ENCODE measurements at places on chromosomes 7 and 10. TPM values are rescaled to one million over a fixed set of nuclear protein-coding genes. Genes with fewer than 3 reads are reported as not detected.
A peak's percentile ranks its signal among the peaks of the same experiment; 100 is the strongest.

DNA sequence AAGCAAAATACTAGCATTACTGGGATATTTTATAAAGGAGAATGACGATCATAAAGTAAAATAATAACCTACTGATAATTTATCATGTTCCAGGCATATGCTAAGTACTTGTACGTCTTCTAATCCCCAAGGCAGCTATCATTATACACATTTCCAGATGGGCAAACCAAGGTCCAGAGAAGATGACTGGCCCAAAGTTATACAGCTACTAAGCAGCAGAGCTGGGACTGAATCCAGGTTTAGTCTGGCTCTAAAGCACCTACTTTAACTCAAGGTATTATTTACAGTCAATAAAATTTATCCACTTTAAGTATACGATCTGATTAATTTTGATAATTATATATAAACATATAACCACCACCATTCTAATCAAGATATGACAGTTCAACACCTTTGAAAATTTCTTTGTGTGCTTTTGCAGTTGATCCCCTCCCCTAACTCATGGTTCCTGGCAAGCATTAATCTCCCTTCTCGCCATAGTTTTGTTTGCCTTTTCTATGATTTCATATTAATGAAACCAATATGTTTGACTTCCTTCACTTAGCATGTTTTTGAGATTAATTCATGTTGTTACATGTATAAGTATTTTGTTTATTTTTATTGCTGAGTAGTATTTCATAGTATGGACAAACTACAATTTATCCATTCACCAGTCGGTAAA, 126.7 kb downstream of the CPEB3 start:
- H3K4me1 ChIP-seq: no peaks in the 10 kb centered on the region
- H3K27me3 ChIP-seq: no peaks in the 10 kb centered on the region
- DNase-seq: no peak
- H3K36me3 ChIP-seq: no peaks in the 10 kb centered on the region
- H3K4me3 ChIP-seq: no peak overlapping the region

- no peaks in the 10 kb centered on the region for H3K36me3 ChIP-seq
- H3K27me3 ChIP-seq: no peaks in the 10 kb centered on the region
- no peak overlapping the region for H3K4me3 ChIP-seq
Observed at GRCh38 chr7:32239764-32240163, 169.6 kb upstream of the PDE1C start.

DNA sequence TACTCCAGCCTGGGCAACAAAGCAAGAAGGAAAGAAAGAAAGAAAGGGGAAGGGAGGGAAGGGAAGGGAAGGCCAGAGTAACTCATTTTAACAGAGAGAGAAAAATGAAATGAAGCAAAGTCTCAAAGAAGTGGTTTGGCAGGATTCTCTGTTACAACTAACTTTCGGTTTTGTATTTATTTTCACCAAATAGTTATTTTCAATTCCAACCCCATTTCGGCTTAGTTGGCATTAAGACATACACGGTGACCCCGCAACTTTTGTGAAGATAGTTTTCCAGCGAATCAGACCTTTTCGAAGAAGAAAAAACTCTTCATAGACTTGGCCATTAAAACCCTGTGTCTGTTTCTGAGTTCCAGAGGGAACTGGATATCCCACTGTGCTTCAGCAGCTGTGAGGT, 45.2 kb upstream of the LYZL2 start:
- no peaks in the 10 kb centered on the region for H3K36me3 ChIP-seq
- no peak for DNase-seq
- no peaks in the 10 kb centered on the region for H3K27me3 ChIP-seq
- H3K4me3 ChIP-seq: no peak overlapping the region
- H3K27ac ChIP-seq: no peak overlapping the region

DNA sequence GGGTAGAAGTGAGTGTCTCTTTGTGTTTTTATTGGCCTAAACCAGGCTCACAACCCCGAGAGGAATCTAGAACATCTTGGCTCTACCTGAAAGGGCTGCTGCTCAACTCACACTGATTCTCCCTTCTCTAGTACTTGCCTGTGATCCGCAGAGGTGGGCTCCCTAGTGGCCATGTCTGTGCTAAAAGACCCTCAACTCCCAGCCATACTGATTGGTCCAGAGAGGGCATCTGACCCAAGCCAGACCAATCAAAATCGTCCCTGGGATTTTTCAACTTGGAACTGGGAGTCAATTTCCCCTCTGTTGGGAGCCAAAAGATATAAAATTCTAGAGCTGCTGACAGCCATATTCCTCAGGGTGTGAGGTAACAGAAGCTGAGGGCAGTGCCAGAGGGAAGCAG, 55.3 kb downstream of the SH3PXD2A start:
- H3K27me3 ChIP-seq: no peaks in the 10 kb centered on the region
- H3K4me3 ChIP-seq: no peak overlapping the region
- peaks cover 15% of the 10 kb centered on the region for H3K36me3 ChIP-seq
- H3K4me1 ChIP-seq: no peaks in the 10 kb centered on the region
- DNase-seq: no peak

DNA sequence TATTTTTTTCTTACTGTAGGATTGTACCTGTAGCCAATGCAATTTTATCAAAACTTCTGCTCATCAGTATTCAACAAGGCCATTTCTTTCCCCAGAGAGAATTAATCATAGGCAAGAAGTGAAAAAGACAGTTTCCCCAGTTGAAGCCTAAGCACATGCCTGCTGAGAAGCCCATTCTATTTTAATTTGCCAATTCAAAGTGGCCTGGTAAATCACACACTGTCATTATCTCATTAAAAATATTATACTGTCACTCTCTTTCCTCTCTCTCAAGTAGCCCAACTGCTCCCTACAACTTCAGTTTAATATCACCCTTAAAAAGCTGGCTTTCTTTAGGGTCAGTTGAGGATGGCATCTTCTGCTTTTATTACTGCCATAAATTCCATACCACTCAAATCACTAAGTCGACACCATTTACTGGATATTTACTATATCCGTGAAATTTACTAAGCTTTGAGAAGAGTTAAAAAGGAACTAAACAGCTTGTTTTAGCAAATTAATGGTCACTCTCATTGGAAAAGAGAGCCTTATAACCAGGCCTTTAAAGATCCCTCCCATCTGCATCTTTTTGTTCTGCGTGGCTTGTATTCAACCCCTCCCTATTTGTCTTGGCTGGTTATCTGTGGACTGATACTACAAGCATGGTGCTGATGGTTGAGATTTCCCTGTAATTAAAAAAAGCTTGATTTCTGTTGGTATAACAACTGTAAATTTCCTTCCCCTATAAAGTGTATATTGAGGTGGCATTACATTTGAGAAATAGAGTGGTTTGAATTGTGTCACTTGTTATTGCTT, 30.6 kb downstream of the COL28A1 start:
- no peaks in the 10 kb centered on the region for H3K4me1 ChIP-seq
- H3K27ac ChIP-seq: no peak overlapping the region
- H3K36me3 ChIP-seq: peaks cover 39% of the 10 kb centered on the region
- H3K4me3 ChIP-seq: no peak overlapping the region
- H3K27me3 ChIP-seq: no peaks in the 10 kb centered on the region

- no peak overlapping the region for H3K4me3 ChIP-seq
- no peaks in the 10 kb centered on the region for H3K4me1 ChIP-seq
- H3K36me3 ChIP-seq: no peaks in the 10 kb centered on the region
- no peak for DNase-seq
- no peaks in the 10 kb centered on the region for H3K27me3 ChIP-seq
Observed at GRCh38 chr10:106636766-106637491, 527.6 kb downstream of the SORCS1 start.

DNA sequence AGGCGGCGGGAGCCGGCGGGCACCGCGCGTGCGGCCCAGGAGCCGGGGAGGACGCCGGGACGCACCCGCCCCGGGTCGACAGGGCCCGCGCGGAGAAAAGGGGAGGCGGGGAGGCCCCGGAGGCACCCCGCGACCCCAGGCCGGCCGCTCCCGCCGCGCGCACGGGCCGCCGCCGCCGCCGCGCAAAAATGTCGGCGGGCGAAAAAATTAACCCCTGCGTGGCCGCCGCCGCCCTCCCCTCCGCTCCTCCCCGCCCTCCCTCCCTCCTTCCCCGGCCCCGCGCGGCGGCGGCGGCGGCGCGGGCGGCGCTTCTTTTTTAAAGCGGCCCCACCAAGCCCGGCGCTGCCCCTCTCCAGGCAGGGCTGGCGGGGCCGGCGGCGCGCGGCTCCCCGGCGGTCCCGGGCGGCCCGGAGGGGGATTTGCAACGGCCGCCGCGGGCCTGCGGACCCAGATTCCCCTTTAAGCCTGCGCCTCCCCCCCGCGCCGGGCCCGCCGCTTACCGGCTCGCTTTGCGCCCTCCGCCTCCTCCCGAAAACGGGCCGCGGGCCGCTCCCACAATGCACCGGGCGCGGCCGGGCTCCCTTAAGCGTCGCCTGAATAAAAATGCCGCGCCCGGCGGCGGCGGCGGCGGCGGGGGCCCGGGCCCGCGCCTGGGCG, 465 bp downstream of the SEPHS1 start:
- H3K4me3 ChIP-seq: peak overlapping the region; percentile 90
- H3K36me3 ChIP-seq: no peaks in the 10 kb centered on the region
- peaks cover 18% of the 10 kb centered on the region for H3K4me1 ChIP-seq

- H3K4me1 ChIP-seq: peaks cover 11% of the 10 kb centered on the region
- H3K27me3 ChIP-seq: no peaks in the 10 kb centered on the region
- no peak overlapping the region for H3K4me3 ChIP-seq
- no peak for DNase-seq
- no peak overlapping the region for H3K27ac ChIP-seq
- H3K36me3 ChIP-seq: no peaks in the 10 kb centered on the region
Observed at GRCh38 chr7:81503336-81503735, 266.5 kb downstream of the HGF start.

GRCh38 chr7:35695473-35695850, 527 bp upstream of the HERPUD2 start:
- H3K4me1 ChIP-seq: peaks cover 32% of the 10 kb centered on the region
- no peak for DNase-seq
- peak overlapping the region; percentile 96 for H3K4me3 ChIP-seq
- H3K27me3 ChIP-seq: no peaks in the 10 kb centered on the region
- peak overlapping the region; percentile 96 for H3K27ac ChIP-seq
- no peaks in the 10 kb centered on the region for H3K36me3 ChIP-seq

DNA sequence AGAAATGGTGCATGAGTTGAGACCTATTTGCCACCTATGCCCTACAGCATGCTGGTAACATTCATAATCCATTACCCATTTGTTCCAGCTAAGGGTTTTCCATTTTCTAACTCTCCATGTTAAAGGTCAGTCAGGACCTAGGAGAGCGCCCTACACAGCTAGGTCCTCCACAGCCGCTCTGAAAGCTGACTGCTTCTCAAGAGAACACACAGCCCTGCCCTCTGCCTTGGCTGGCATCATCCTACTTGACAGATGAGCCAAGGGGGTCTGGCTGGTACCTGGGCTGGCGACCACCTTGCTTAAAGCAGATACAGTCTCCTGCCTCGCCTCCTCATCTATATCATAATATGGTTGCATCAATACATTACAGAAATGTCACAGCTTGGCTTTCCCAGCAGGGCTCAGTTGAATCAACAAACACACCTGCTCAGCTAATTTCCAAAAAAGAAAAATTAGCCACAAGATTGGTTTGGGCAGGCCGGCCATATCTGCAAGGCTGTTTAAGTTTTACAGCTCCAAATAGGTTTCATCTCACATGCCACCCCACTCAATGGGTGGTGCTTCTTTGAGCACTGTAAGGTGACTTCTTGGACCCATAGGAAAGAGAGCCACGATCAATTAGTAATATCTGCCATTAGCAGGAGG, 17.3 kb downstream of the TLL2 start:
- no peak overlapping the region for H3K27ac ChIP-seq
- H3K4me3 ChIP-seq: no peak overlapping the region
- H3K36me3 ChIP-seq: no peaks in the 10 kb centered on the region
- DNase-seq: no peak
- H3K27me3 ChIP-seq: no peaks in the 10 kb centered on the region

DNA sequence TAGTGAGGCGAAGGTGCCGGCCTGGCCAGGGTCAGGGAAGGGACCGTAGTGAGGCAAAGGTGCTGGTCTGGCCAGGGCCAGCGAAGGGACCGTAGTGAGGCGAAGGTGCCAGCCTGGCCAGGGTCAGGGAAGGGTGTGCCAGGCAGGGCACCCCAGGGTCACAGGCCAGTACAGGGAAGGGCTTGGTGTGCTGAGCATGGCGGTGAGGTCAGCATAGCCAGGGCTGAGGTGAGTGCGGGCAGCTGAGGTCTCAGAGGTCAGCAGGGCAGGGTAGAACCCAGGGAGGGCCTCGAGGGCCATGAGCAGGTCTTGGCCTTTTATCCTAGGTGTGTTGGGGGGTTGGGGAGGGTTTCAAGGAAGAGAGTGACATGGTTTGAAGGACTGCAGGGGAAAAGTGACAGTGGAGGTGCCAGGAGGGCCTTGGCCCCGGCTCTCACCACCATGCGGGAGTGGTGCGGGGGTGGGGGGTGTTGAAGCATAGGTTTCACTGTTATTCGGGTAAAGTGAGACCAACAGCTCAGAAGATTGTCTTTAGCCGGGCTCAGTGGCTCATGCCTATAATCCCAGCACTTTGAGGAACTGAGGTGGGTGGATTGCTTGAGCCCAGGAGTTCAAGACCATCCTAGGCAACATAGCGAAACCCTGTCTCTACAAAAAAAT, 93.3 kb downstream of the CHST15 start:
- H3K27me3 ChIP-seq: no peaks in the 10 kb centered on the region
- H3K4me3 ChIP-seq: no peak overlapping the region
- no peak overlapping the region for H3K27ac ChIP-seq
- no peaks in the 10 kb centered on the region for H3K36me3 ChIP-seq
- no peaks in the 10 kb centered on the region for H3K4me1 ChIP-seq

DNA sequence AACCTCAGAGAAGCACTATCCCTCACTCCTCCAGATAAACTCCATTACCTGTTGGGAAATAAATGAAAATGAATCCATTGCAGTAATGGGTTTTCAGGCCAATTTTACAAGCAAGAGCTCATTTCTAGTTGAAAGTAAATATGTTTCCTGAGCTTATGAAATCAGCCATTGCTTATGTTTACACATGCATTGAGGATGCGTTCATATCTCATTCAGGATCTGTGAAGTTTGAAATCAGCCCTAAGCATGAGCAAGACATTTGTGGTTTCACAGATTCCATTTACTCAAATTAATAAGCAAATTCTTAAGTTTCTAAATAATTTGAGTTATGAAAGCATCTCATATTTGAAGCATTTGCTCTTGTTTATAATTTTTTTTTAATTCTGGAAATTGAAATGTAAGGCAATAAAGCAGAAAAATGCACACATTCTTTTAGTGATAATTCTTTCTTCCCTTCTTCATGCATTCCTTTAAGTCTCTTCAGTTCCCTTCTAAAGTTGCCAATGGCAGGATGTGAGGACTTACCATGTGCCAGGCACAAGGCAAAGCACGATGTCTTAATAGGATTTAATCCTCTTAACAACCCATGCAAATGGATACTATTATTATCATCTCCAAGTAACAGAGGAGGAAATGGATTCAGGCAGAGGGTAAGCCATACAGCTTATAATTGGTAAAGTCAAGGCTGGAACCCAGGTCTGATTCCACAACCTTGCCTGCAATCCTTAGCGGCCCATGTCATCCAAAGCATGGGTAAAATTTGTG, 35.0 kb upstream of the CTTNBP2 start:
- H3K4me1 ChIP-seq: no peaks in the 10 kb centered on the region
- no peaks in the 10 kb centered on the region for H3K36me3 ChIP-seq
- no peak for DNase-seq
- H3K27me3 ChIP-seq: no peaks in the 10 kb centered on the region
- no peak overlapping the region for H3K27ac ChIP-seq
- no peak overlapping the region for H3K4me3 ChIP-seq

- H3K27me3 ChIP-seq: no peaks in the 10 kb centered on the region
- H3K4me3 ChIP-seq: no peak overlapping the region
- H3K27ac ChIP-seq: no peak overlapping the region
Observed at GRCh38 chr7:81854518-81854917, 84.7 kb upstream of the HGF start.

- no peaks in the 10 kb centered on the region for H3K4me1 ChIP-seq
- DNase-seq: no peak
- H3K27ac ChIP-seq: no peak overlapping the region
- H3K27me3 ChIP-seq: no peaks in the 10 kb centered on the region
- no peak overlapping the region for H3K4me3 ChIP-seq
Observed at GRCh38 chr10:85618841-85619240, 747.8 kb downstream of the GRID1 start.

Gene TYW1B
- 2.0 TPM for total RNA-seq

Gene LIPK
- not detected for total RNA-seq

Gene GBX1
- total RNA-seq: 1.9 TPM

Gene PRTFDC1
- total RNA-seq: 0.17 TPM

Gene GRM3
- not detected for total RNA-seq

Gene GATA3
- total RNA-seq: 0.71 TPM
